ENCODE measurements at places on chromosomes 3 and 15.

- no peak for DNase-seq
Measured at GRCh38 chr3:39279745-39280517, at the start of gene CX3CR1. TSS of gene CX3CR1 (minus strand) at chr3:39280036. CDS start at chr3:39266509, 13,527 bp downstream.

- DNase-seq: no peak
Measured at GRCh38 chr15:57432141-57432741, 55.9 kb downstream of the CGNL1 start.

DNA sequence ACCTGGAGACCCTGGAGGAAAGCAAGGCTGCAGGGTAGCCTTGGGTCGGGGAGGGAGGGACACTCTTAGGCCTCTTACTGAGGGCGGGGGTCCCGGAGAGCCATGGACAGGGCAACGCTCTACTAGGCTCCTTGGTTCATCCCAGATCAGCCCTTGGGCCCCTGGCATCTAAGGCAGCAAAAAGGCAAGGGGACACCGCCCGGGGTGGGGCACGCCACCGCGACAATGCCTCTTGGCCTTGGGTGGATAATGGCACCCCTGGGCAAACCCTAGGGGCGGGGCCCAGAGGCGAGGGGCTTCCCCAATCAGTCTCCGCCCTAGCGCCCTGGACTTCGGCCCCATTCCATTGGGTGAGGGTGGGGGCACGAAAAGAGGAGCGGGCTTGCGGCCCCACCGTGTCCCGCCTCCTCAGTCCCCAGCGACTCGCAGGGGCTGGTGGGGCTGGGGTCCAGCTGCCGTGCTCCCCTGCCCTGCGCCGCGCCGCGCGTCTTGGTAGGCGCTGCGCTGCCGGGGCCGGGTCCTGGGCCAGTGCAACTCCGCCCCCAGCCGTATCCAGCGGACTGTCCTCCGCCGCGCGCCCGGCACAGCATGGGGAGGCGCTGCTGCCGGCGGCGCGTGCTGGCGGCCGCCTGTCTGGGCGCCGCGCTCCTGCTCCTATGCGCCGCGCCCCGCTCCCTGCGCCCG lies at the start of gene CHST13:
CHST13 (plus strand) TSS at position 411 of the 684 bp plus-strand sequence; CDS start at position 589, 178 bp downstream.
- no peak for DNase-seq

- no peak for DNase-seq
Measured at GRCh38 chr3:187708696-187709095, 6.3 kb upstream of the RTP2 start.

DNA sequence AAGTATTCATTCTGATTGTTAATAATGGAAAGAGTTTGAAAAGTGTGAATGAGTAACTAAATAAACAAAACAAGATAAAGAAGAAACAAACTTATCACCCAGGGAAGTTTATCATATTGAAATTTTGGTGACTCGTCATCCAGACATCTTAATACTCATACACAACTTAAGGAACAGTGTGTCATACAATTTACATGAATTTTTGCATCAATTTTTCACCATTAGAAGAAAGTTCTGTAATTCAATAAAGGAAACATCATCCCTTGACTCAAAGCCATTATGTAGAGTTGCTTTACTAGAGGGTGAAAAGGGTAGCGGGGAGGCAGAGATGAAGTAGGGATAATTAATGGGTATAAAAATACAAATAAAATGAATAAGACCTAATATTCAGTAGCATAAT lies 536.2 kb downstream of the GRM7 start:
- no peak for DNase-seq

DNA sequence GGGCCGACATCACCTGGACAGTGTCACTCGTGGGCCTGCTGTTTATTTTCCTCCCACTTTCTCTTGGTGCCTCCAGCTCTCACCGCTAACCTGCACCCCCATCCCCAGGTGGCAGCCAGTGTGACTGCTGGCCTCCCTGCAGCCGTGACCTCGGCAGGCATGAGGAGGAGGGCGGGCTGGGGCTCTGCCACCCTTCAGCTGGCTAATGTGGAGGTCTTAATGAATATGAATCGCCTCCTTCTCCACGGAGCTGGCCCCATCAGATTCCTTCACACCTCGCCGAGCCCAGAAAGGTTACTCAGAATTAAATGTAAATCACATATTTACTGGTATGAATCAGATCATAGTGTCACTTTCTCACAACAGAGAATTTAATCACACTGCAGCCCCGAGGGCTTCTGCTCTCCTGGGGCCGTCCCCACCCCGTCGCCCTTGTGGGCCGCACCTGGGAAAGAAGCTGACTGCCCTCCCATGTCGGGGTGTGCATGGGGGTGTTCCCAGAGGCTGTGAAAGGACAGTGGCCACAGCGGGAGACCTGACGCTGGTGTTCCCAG lies 171.1 kb upstream of the TLE3 start:
- no peak for DNase-seq

All from cortex of kidney (tissue), 1 donor.